Epithelial cell of umbilical artery (primary cell): ENCODE measurements at places on chromosomes 7 and 10. TPM values are rescaled to one million over a fixed set of nuclear protein-coding genes. Genes with fewer than 3 reads are reported as not detected.

Gene ZNF425
- total RNA-seq, result 0.97 and 1.2 TPM in 2 replicates

Gene HPSE2
- not detected in 2 replicates for total RNA-seq

Gene LRRC17
- 106 and 124 TPM in 2 replicates for total RNA-seq

Gene NPY4R
- not detected in 2 replicates for total RNA-seq

Gene FKBP6
- total RNA-seq, result not detected in 2 replicates

Gene GIMAP4
- total RNA-seq, result 332 and 504 TPM in 2 replicates

Gene MRPL32
- total RNA-seq, result 84.1 and 112 TPM in 2 replicates

Gene IFIT1B
- total RNA-seq, result not detected in 2 replicates

Gene HMX2
- not detected in 2 replicates for total RNA-seq
